ENCODE measurements at places on chromosomes 1 and 21.

DNA sequence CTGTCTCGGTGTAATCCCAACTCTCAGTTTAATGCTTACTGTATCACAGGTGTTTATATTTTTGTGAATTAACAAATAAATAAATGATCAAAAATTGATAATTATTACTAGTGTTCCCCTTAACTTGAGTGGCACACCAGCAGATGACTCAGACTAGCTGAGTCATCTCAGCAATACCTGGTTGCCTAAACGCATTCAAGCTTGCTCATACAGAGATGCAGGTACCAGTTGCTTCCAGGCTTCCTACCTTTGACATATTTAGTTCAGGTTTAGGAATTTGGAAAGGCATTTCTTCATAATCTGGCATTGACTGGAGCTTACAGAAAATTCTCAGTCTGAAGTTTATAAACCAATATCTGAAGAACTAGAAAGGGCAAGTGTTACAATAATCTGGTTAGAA, 78.9 kb upstream of the LMO4 start:
- no peak for DNase-seq

DNA sequence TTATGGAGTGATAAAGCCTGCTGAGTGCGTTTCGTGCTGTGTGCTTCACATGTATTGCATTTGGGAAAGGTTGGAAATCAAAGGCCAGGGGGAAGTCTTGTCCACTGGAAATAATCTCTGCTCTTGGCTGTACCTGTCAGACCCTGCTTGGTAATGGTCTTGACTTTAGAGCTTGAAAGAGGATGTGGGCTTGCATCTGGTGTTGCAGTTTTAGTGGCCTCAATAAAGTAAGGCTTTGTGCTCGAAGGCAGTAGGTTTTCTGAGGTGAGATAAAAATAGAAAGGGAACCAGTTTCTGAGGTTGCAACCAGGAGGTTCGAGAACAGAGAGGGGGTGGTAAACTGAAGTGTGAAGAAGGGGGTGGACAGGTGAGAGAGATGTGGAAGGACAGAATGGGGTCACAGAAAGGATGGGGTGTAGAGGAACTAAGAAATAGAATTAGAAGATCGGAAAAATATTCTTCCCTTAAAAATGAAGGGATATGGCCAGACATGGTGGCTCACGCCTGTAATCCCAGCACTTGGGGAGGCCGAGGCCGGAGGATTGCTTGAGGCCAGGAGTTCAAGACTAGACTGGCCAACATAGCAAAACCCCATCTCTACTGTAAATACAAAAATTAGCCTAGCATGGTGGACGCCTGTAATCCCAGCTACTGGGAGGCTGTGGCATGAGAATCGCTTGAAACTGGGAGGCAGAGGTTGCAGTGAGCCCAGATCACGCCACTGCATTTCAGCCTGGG, 1.5 kb downstream of the S100PBP start:
- DNase-seq = no peak

DNA sequence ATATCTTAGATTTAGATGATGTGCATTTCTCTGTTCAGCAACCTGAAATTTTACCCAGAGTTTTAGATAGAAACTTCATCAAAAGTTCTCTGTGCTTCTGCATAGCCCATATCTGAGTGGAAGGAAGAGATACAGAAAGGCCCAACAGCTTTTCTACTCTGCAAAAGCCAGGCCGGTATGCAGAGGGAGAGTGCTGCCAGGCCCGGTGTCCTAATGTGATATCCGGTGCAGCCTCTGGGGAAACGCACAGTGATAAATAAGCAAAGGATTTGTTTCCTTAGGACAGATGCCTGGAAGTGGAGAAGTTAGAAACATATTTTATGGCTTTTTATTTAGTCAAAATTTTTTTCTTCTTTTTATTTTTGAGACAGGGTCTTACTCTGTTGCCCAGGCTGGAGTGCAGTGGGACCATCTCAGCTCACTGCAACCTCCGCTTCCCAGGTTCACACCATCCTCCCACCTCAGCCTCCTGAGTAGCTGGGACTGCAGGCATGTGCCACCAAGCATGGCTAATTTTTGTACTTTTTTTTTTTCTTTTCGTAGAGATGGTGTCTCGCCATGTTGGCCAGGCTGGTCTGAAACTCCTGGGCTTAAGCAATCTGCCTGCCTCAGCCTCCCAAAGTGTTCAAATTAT, 145.8 kb downstream of the PATJ start:
- no peak for DNase-seq

DNA sequence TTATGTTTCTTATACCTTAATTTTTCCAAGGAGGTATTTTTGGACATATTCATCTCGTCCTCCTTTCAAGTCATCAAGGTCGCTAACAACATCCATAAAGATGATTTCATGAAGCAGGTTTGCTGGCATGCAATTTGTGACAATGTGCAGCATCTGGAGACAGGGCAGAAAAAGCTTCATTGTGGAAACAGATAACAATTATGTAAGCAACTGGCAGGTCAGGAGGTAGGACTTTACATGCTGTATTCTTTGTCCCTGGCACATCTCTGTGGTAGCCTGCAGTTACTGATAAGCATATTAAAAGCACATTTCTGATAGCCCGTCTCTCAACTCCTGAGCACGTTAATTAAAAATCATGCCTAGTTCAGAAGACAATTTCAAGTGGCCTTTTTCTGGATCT, 156.8 kb downstream of the LEPR start:
- no peak for DNase-seq

DNA sequence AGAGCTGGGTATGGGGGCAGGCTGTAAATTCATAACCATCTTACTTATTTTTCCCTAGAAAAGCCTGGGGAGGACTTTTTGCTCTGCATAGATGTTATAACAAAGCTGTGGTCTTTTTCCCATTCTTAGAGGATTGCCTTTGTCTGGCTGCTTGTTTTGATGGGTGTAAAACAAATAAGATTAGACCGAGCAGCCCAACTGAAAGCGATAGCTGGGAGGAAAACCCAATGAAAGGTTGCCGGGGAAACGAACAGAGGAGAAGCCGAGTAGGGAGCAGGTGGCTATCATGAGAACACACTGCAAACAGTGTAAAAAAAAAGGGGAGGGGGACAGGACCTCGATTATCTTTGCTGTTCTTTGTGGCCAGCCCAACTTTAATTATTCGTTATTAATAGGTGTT, 1.9 kb downstream of the ELAVL4 start:
- no peak for DNase-seq

DNA sequence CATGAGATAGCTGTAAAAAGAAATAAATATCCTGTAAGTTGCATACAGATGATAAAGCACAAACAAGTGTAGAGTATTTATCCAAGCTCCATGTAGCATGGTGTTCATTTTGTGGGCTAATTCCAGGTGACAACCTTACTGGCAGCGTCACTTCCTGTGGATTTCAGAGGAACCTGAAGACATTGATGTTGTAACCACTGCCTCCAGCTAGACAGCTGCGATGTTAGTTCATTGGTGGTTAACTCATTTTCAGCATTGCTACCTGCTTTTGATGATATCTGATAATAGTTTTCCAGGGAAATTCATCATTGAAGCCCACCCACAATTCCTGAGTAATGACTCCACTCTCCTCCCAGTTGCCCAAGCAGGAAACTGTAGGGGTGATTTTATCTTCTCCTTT, 3.0 kb downstream of the HSD3B1 start:
- no peak for DNase-seq

DNA sequence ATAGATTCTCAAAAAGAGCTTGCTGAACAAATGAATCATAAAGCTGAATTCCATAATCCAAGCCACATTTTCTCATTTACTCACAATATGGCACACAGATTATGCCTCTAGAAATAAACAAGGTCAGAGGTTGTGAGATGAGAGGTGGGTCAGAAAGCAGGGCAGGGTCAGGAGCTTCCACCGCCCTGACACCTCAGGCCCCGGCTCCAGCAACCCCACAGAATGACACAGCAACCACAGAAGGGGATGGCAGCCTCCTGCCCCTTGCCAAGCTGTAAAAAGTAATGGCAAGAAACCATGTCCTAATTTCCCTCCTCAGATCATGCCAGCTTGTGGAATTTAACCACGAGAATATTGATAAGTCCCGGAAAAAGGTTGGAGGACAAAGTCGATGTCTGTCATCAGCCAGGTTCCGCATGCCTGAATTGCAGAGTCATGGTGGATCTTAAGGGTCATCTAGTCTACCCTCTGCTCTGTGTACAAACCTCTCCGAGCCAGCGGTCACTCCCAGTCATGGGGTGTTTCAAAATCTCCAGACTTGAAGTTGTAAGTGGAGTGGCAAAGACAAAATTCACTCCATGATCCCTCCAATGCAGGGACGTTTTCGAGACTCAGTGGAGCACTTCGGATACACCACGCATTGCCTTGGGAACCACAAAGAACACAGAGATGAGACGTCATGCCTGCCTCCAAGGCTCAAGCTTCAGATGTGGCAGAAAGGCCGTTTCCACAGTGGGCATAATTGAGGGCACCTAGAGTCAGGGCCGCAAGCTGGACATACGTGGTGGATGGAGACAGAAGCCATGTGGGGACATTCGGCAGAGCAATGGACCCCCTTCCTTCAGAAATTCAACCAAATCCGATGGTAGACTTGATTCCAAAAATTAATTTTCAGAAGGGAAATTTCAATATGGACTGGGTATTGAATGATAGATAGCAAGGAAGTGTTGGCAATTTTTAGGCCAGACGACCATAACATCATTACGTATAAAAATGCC, 254.0 kb downstream of the TOMM20 start:
- DNase-seq = no peak

DNA sequence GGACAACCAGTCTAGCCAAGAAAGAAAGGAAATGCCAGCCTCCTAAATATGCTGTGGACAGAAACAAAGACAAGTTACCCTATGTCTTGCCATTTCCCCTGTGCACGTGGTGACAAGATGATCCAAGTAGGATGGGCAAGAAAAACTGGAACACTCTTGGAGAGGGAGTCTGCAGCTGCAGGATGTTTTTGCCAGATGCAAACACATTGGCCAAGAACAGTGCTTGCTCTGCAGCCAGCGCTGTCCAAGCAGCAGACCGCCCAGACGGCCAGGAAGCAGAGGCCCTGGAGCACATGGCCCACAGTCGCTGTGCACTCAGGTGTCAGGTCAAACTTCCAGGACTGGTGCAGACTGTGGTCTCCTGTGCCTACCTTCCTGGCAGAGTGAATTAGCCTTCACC, 189.3 kb downstream of the SLC35F3 start:
- DNase-seq = no peak

- no peak for DNase-seq
These were observed 108.8 kb downstream of the TGFBR3 start for GRCh38 chr1:91777196-91777595.

DNA sequence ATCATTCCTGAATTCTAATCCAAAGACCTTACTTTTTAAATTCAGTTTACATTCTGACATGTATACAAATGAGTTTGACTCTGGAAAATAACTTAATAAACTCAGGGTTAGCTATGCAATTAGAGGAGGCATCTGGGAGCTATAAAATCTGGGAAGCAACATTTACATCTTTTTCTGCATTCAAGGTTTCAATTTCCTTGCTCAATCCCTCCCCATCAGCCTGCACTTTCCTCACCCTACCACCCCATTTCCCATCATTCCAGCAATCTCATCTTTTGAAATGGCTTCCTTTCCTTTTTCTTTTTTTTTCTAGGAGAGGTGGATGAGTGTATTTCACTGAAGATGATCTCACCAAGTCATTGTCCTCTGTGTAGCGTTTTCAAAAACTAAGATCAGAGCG, 65.3 kb upstream of the BEND5 start:
- DNase-seq = no peak

- DNase-seq = no peak
These were observed 22.3 kb downstream of the ZBTB40 start for GRCh38 chr1:22473952-22474351.

DNA sequence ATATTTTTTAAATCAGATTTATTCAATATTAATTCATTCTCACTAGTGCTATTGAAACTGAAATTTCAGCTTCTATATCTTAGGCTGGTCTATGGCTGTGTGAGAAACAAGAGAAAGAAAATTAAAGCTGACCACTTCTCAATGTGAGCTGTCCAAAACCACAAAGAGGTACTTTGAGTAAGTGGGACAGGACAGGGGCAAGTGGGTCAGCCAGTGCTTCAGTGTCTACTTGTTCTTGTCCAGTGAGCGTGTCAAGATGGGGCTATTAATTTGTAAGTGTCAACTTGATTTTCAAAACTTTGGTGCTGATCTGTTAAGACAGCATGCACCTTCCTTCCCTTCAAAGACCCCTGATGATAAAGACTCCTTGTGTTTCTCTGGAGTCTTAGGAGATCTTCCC, 533.9 kb downstream of the PLPP3 start:
- DNase-seq = no peak

- no peak for DNase-seq
These were observed 22.4 kb downstream of the ARMH1 start for GRCh38 chr1:44696789-44697345.
